ENCODE measurements at places on chromosomes 16 and 17.
A peak's percentile ranks its signal among the peaks of the same experiment; 100 is the strongest.

GRCh38 chr17:28646039-28646754 lies 1.2 kb upstream of the BLTP2 start:
- DNase-seq: peak; percentile 21

DNA sequence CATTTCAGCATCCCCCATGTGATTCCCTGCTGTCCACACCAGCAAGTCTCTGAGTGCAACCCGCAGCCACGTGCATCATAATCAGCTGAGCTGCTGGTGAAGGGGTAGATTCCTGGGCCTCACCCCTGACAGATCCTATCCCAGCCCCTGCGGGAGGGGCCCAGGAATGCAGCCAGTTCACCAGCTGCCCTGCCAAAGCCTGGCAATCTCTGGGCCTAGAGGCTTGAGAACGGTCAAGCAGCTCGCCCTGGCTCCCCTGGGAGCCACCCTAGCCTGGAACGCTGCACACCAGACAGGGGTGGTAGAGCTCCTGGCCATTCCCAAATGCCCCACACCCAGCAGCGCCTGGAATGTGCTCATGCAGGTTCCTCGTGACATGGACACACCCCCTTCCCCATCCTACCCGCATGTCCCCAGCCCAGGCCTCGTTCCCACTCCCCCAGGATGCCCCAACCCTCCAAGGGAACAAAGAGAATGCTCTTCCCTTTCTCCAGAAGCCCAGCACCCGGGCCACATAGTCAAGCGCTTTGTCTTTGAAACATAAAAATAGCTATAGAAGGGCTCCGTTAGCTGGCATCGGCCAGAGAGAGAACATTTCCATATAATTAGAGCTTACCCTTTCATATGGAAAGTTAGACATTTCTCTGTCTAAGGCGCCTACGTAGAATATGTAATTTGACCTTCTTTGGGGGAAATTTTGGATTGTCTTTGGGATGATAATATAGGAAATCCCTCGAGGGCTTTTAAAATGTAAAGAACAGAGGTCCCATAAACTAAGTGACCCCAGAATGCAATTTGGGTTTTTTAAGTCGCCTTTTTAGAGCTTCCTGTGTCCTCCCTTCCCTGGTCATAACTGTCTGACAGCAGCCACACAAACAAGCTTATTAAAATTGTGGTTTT lies 3.4 kb downstream of the CEP295NL start:
- no peak for DNase-seq

- no peak for DNase-seq
These were observed 4.0 kb upstream of the DHRS13 start for GRCh38 chr17:28906706-28907438.

- peak; percentile 46 for DNase-seq
These were observed 29.5 kb upstream of the CDH1 start for GRCh38 chr16:68707340-68708152.

- peak; percentile 82 for DNase-seq
These were observed 2.4 kb downstream of the SOST start for GRCh38 chr17:43756201-43756600.
